IPS DF 6.9 (cell line): ENCODE measurements at places on chromosomes 16 and 17.

GRCh38 chr17:63095879-63096278 is 129.8 kb downstream of the TANC2 start:
- no peaks in the 10 kb centered on the region for H3K4me1 ChIP-seq
- DNase-seq: no peak
- no peaks in the 10 kb centered on the region for H3K27me3 ChIP-seq
- no peak overlapping the region for H3K27ac ChIP-seq
- H3K4me3 ChIP-seq: no peak overlapping the region

- H3K27ac ChIP-seq: no peak overlapping the region
- no peak overlapping the region for H3K4me3 ChIP-seq
- H3K36me3 ChIP-seq: no peaks in the 10 kb centered on the region
These were observed 18.8 kb upstream of the IRF8 start for GRCh38 chr16:85879975-85880831.

DNA sequence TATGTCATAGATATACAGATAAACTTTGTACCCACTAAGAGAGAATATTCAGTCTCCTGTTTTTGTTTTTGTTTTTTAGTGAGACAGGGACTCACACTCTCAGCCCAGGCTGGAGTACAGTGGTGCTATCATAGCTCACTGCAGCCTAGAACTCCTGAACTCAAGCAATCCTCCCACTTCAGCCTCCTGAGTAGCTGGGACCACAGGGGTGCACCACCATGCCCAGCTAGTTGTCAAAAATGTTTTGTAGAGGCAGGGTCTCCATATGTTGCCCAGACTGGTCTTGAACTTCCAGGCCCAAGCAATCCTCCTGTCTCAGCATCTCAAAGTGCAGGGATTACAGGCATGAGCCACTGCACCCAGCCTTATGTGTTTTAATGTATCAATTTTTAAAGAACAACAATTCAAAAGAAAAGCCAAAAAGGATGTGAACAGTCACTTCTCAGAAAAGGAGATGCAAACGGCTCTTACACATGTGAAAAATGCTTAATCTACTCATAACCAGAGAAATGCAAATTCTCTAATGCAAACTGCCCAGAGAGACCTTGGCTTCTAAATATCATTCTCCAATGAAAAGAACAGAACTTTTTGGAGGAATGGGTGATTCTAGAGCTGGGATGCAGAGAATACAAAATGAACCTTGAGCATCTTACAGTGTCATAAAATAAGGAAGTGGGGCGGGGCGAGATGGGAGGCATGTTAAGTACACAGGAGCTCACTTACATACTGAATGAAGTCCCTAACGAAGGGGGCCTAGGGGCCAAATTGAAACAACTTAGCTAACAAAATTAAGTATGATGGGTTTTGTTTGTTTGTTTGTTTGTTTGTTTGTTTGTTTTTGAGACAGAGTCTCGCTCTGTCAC is 7.3 kb upstream of the CMTM3 start:
- no peak overlapping the region for H3K27ac ChIP-seq
- H3K4me1 ChIP-seq: no peaks in the 10 kb centered on the region
- H3K4me3 ChIP-seq: no peak overlapping the region
- no peaks in the 10 kb centered on the region for H3K27me3 ChIP-seq
- DNase-seq: no peak

DNA sequence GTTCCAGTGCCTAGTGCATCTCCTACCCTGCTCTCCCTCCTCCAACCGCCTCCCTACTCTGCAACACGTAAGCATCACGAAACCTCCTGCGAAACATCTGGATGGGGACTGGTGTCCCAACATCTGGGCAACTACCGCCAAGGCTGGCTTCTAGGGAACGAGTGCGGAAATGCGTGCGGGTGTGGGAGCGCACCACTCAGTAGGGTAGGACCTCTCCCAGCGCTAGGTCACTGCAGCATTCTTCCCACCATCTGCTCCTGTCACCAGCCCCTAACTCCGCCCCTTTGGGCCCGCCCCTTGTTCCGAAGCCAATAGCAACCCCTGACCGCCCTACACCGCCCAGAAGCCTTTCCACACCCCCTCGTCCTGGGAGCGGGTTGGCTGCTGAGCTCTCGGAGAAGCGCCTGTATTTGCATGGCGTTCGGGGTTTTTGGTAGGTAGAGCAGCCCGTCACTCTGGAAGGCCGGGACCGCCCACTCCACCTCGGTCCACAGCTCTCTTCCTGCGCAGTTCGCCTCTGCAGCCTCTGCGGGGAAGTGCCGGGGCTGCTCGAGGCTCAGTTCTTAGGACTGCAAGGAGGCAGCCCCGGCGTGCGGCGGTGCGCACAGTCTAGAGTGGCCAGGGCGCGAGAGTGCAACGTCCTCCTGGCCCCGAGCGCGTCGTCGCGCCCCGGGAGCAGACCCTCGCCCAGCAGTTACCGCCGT is at the start of gene HS3ST3B1:
TSS of gene HS3ST3B1 (plus strand) at position 507 of the 704 bp plus-strand sequence. CDS start 438 bp downstream, outside the sequence.
- no peaks in the 10 kb centered on the region for H3K36me3 ChIP-seq
- H3K27me3 ChIP-seq: peaks cover 71% of the 10 kb centered on the region
- H3K4me3 ChIP-seq: peak within 1 kb of the TSS; percentile 53

GRCh38 chr17:72662827-72663190 is 429.7 kb downstream of the SLC39A11 start:
- DNase-seq: no peak
- H3K36me3 ChIP-seq: no peaks in the 10 kb centered on the region
- no peak overlapping the region for H3K27ac ChIP-seq
- no peaks in the 10 kb centered on the region for H3K27me3 ChIP-seq
- H3K4me3 ChIP-seq: no peak overlapping the region

DNA sequence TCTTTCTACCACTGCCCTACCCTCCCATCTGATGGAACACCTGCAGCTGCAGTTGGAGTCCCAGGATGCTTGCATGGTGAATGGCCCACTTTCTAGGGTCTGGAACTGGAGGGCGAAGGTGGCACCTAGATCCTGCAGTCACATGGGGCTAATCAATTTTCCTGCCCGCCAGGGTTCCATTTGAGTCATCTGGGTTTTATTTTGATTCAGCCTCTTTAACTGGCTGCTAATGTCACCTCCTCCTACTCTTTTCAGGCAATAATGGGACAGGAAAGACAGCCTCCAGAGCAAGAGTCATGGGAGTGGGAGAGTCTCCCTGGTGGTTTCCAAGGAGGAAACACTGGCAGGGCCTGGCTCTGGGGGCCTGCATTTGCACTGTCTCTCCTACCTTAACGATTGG is 3.8 kb upstream of the TBKBP1 start:
- peaks cover 14% of the 10 kb centered on the region; the same call in 1 of the 2 replicates for H3K4me1 ChIP-seq
- H3K27ac ChIP-seq: no peak overlapping the region
- H3K36me3 ChIP-seq: no peaks in the 10 kb centered on the region
- DNase-seq: no peak
- H3K4me3 ChIP-seq: no peak overlapping the region

DNA sequence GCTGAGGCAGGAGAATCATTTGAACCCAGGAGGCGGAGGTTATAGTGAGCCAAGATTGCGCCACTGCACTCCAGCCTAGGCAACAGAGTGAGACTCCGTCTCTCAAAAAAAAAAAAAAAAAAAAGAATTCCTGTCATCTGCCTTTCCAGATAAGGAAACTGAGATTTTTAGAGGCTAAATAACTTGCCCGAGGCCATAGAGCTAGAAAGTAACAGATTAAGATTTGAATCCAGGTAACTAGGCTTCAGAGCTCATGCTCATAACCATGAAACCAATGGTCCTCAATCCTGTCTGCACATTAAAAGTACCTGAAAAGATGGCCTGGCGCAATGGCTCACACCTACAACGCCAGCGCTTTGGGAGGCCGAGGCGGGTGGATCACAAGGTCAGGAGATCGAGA is 9.5 kb downstream of the NCBP3 start:
- DNase-seq: no peak
- no peak overlapping the region for H3K4me3 ChIP-seq
- H3K27ac ChIP-seq: no peak overlapping the region
- peaks cover 15% of the 10 kb centered on the region; the same call in 1 of the 2 replicates for H3K36me3 ChIP-seq
- H3K27me3 ChIP-seq: no peaks in the 10 kb centered on the region
- H3K4me1 ChIP-seq: no peaks in the 10 kb centered on the region

- H3K27me3 ChIP-seq: no peaks in the 10 kb centered on the region
- no peak overlapping the region for H3K27ac ChIP-seq
- no peaks in the 10 kb centered on the region for H3K4me1 ChIP-seq
- no peak for DNase-seq
- H3K4me3 ChIP-seq: no peak overlapping the region
- H3K36me3 ChIP-seq: no peaks in the 10 kb centered on the region
These were observed 3.8 kb upstream of the USP36 start for GRCh38 chr17:78844301-78845005.

- H3K36me3 ChIP-seq: peaks cover 28% of the 10 kb centered on the region
- H3K4me1 ChIP-seq: peaks cover 17% of the 10 kb centered on the region
- H3K4me3 ChIP-seq: no peak overlapping the region
- H3K27ac ChIP-seq: no peak overlapping the region
- no peaks in the 10 kb centered on the region for H3K27me3 ChIP-seq
These were observed 6.5 kb downstream of the ERBB2 start for GRCh38 chr17:39706383-39706782.

GRCh38 chr16:54080524-54081008 is 206.0 kb downstream of the IRX3 start:
- H3K4me3 ChIP-seq: no peak overlapping the region
- no peak overlapping the region for H3K27ac ChIP-seq
- no peaks in the 10 kb centered on the region for H3K4me1 ChIP-seq
- no peak for DNase-seq
- H3K27me3 ChIP-seq: no peaks in the 10 kb centered on the region

GRCh38 chr16:8204769-8205168 is 385.5 kb downstream of the TMEM114 start:
- H3K36me3 ChIP-seq: no peaks in the 10 kb centered on the region
- H3K27ac ChIP-seq: no peak overlapping the region
- no peaks in the 10 kb centered on the region for H3K27me3 ChIP-seq
- no peak overlapping the region for H3K4me3 ChIP-seq
- no peak for DNase-seq
- no peaks in the 10 kb centered on the region for H3K4me1 ChIP-seq

GRCh38 chr17:6677158-6677831 is 25.7 kb downstream of the C17orf100 start:
- H3K4me1 ChIP-seq: no peaks in the 10 kb centered on the region
- no peak overlapping the region for H3K4me3 ChIP-seq
- no peaks in the 10 kb centered on the region for H3K27me3 ChIP-seq
- DNase-seq: no peak

DNA sequence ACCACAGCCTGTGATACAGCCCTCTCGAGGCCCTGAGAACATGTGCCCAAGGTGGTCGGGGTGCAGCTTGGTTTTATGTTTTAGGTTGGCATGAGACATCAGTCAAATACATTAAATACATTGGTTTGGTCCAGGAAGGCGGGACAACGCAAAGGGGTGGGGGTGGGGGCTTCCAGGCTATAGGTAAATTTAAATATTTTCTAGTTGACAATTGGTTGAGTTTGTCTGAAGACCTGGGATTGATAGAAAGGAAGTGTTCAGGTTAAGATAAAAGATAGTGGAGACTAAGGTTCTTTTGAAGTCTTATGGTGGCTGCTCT is 1.2 kb upstream of the ZKSCAN2 start:
- no peaks in the 10 kb centered on the region for H3K4me1 ChIP-seq
- H3K27me3 ChIP-seq: no peaks in the 10 kb centered on the region
- H3K36me3 ChIP-seq: peaks cover 7% of the 10 kb centered on the region; the same call in 1 of the 2 replicates
- H3K27ac ChIP-seq: no peak overlapping the region

DNA sequence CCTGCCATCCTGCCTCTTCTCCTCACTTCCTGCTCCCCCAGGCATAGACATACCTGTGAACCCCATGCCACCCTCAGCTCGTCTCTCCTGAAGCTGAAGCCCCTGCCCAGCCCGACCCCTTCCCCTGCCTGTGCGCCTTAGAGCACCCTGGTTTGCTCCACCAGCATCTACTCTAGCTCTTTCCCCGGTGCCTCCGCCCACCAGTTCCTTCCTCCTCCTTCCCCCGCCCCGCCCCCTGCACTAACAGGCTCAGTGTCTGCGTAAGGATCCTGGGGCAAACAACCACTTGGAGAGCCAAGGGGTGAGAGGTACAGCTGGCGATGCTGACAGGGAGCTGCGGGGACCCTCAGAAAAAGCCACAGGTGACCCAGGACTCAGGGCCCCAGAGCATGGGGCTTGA is 1.9 kb downstream of the GPR142 start:
- DNase-seq: no peak
- no peaks in the 10 kb centered on the region for H3K36me3 ChIP-seq
- H3K27ac ChIP-seq: no peak overlapping the region
- H3K27me3 ChIP-seq: no peaks in the 10 kb centered on the region
- H3K4me3 ChIP-seq: no peak overlapping the region

- no peaks in the 10 kb centered on the region for H3K4me1 ChIP-seq
- no peaks in the 10 kb centered on the region for H3K36me3 ChIP-seq
- H3K4me3 ChIP-seq: no peak overlapping the region
- no peaks in the 10 kb centered on the region for H3K27me3 ChIP-seq
These were observed 4.7 kb upstream of the CDT1 start for GRCh38 chr16:88798772-88799455.

- H3K4me3 ChIP-seq: no peak overlapping the region
- no peaks in the 10 kb centered on the region for H3K4me1 ChIP-seq
- no peak overlapping the region for H3K27ac ChIP-seq
These were observed 165.7 kb downstream of the CMIP start for GRCh38 chr16:81610144-81610842.

- H3K27ac ChIP-seq: no peak overlapping the region
- no peak for DNase-seq
- H3K27me3 ChIP-seq: no peaks in the 10 kb centered on the region
- no peak overlapping the region for H3K4me3 ChIP-seq
These were observed 14.5 kb upstream of the RANGRF start for GRCh38 chr17:8273884-8274444.

DNA sequence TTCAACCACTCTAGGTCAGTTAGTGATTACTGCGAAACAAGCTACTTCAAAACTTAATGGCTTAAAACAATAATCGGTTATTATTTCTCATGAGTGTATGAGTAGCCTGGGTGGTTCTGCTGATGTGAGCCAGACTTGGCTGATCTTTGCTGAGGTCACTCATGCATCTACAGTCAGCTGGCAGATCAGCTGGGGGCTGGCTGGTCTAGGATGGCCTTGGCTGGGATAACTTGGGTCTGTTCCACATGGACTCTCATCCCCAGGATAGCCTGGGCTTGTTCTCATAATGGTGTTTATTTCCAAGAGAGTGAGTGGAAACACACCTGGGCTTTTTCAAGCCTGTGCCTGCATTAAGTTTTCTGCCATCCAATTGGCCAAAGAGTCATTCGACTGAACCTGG is 13.0 kb downstream of the CCDC182 start:
- no peak overlapping the region for H3K4me3 ChIP-seq
- DNase-seq: no peak
- H3K27me3 ChIP-seq: no peaks in the 10 kb centered on the region
- H3K36me3 ChIP-seq: no peaks in the 10 kb centered on the region
- H3K27ac ChIP-seq: no peak overlapping the region

DNA sequence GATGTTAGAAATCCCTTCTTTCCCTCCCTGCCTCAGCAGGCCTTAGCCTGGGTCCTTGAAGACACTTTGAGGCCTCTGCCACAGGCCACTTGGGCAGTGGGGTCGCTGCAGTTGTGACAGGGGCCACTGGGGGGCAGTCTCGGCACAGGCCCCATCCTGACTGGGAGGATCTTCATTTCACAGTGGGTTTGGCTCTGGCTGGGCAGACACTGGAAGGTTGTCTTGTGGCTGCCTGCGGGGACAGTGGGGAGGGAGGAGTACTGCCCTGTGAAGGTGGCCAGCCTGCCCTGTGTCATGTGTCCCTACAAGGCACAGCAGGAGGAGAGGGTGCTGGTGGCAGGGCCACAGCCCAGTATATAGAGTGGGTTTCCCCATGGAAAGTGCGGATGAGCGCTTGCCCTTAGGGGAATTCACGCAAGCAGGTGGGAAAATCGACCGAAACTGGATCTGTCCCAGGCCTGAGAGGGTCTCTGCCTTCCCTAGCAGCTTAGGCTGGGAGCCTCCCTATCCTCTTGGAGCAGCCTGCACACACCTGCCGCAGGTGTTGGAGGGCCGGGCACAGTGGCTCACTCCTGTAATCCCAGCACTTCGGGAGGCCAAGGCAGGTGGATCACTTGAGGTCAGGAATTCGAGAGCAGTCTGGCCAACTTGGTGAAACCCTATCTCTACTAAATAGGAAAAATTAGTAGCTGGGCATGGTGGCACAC is 28.8 kb downstream of the GINS2 start:
- no peaks in the 10 kb centered on the region for H3K27me3 ChIP-seq
- DNase-seq: peak; percentile 39
- H3K36me3 ChIP-seq: peaks cover 67% of the 10 kb centered on the region
- H3K4me3 ChIP-seq: no peak overlapping the region
